Stimulated activated CD8-positive, alpha-beta memory T cell treated with anti-CD3 and anti-CD28 coated beads, Interleukin-7, amount 100 ng/mL, for 24 hours (primary cell): ENCODE measurements at places on chromosomes 12 and 14.

DNA sequence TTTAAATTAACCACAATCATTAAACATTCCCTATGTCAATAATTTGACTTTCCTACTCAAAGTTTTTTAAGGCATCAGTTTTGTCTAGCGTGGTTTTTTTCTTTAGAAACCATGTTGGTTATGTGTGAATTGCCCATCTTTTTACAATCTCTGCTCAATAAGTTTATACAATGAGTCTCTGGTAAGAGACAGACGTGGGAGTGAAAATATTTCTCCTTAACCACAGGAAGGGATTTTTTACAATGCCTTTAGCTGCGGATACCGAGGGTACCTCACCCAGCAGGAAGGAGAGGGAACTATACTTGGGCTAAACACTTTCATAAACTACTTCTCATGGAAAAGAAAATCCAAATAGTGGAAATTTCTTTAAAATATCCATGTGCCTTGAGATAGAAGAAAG is 191.4 kb upstream of the BCL2L14 start:
- no peak for DNase-seq

GRCh38 chr14:105064721-105065143 is 498 bp downstream of the GPR132 start:
- no peak for DNase-seq

DNA sequence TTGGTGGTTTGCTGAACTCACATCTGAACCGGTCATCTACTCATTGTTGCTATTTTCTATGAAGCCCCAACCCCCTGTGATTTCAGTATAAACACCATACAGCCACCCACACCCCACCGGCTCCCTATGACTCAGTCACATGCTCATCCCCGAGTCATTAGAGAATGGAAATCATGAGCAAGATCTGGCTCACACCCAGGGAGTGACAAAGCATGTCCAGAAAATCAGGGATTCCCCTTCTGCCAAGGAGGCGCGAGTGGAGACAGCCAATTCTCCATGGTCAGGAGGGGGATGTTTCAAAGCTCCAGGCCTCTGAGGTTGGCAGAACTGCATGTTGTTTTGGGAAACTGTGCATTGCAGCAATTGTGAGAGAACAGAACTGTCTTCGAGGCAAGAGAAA is 657.5 kb upstream of the TBX3 start:
- no peak for DNase-seq

GRCh38 chr12:96493106-96493505 is 3.7 kb downstream of the CFAP54 start:
- DNase-seq, result no peak

DNA sequence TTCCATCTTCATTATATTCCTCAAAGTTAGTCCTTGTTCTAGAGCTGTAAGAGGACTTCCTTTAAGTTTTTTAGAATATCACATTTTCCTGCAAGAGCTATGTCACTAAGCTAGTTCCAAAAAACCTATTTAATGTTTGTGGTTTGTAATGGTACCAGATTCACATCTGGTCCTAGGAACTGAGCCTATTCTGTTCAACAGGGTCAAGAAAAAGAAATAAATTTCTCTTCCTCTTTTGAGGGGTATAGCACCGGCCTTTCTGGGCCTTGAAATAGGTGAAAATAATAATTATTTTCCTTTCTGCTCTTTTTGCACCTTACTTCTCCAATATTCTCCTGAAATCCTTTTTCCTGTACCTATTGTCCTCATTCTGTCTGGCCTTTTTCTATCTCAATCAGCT is 3.6 kb upstream of the STXBP6 start:
- no peak for DNase-seq

GRCh38 chr14:103280278-103280928 is 53.6 kb upstream of the EIF5 start:
- no peak for DNase-seq

DNA sequence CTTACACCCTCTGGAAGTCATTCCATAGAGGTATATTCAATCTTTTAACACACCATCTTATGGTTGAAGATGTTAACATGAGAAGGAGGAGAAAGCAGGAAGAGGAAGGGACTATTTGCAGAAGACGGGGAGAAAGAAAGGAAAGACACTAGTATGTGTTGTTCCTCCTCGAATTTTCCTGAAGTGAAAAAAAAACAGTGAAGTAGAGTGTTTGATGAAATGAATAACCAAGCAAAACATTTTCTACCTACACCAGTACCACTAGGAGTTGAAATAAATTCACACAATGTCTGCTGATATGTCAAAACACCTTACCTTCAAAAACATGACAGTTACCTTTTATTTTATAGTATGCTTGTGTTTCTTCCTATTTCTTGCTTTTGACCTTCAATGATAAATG is 1.4 kb upstream of the CNOT2 start:
- DNase-seq, result no peak

- no peak for DNase-seq
These were observed 56.7 kb upstream of the CHGA start for GRCh38 chr14:92866181-92866752.

DNA sequence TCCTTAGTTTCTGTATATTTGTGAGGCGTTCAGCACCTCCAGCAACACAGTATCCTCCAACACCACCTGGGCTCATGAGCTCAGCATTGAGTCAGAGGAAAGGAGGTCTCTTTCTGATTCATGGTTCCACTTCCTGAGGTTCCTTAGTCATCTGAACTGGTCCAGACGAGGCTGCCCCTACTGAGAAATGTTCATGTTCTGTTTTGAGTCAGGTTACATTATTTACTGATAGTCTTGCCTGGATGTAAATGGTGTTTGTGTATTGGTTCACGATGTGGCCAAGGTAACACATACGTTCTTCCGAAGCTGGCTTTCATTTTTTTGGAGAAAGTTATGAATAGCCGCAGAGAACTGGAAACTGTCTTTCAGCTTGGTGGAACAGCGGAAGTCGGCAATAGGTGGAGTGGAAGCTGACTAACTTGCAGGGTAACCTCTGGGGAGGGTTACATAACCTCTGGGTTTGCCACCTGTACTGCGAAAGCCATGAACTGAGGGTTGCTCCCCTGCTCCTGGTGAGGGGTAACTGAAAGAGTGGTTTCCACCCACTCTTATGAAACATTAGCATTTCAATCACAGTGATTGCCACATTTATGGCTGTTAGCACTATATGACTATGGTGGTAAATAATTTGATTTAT is 42.2 kb upstream of the MANSC4 start:
- DNase-seq, result peak; percentile 18

GRCh38 chr14:53929871-53930715 is 26.5 kb downstream of the BMP4 start:
- no peak for DNase-seq

- no peak for DNase-seq
These were observed 165.7 kb downstream of the TBX5 start for GRCh38 chr12:114240288-114240687.

DNA sequence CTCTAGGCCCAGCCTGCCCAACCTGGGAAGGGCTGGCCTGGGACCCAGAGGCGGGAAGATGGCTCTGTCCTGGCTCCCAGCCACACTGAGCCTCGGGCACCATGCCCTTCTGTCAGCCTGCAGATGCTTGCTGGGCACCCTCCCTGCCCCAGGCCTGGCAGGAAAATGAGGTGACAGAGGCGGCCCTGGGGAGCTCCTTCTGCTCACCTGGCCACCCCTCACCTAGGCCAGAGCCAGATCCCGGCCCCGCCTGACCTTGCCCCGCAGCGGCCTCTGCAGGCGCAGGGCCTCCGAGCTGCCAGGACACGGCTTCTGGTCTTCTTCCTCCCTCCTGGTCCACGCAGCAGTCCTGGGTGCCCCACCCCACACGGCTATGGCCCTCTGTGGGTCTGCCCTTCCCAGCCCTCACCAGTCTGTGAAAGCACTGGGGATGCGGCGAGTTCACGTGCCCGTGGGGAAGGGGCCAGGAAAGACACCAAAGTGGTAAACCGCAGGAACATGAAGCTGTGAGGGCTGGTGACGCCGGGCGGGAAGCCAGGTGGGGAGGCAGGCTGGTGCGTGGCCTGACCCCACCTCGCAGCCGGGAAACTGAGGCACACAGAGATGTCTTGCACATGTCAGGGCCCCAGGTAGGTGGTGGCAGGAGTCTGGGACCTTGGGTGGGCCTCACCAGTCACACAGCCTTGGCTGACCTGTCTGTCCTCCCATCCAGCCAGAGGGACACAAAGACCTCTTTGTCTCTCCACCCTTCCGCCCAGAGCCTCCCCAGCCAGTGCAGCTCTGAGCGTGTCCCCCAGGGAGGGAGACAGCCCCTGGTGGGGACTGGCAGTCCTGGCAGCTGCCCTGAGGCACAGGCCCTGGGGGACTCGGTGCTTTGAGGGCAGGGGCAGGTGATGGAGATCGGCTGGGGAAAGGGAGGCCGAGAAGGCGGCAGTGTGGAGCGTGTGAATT is 12.8 kb downstream of the BAG5 start:
- DNase-seq, result no peak

DNA sequence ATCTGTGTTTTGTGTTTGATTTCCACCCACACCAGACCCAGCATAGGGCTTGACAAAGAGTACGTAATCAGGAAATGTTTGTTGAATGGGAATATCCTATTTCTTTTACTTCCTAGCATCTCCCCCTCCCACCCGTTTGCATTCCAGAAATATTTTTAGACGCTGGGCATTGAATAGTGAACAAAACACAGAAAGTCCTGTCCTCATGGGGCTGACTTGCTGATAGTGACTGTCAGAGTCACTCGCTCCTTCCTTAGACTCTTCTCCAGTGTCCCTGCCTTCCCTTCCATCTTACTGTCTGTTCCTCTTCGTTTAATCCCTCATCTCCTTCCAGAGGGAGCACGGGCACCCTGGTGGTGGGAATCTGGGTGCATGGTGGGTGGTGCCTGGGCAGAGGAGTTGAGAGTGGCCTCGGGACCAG is 53.6 kb downstream of the SLC25A47 start:
- no peak for DNase-seq

- no peak for DNase-seq
These were observed 57.3 kb downstream of the PLEKHG3 start for GRCh38 chr14:64761441-64762043.

DNA sequence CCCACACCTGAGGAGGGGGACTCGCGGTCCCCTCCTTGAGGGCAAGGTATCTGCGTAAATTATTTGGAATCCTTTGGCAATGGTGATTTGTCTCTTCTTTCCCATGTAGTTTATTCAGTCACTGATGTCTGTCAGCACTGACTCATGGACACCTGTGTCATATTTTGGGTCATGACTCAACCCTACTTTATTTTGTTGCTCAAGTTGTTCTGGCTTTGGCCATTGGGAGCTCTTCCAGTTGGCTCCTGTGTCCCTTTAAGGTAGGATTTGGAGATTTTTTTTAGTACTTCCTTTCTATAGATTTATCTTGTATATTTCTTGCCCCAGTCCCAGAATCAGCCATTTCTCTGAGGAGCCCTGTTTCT is 47.4 kb upstream of the C14orf180 start:
- no peak for DNase-seq

GRCh38 chr12:87344699-87345098 is 684.5 kb downstream of the C12orf50 start:
- no peak for DNase-seq

DNA sequence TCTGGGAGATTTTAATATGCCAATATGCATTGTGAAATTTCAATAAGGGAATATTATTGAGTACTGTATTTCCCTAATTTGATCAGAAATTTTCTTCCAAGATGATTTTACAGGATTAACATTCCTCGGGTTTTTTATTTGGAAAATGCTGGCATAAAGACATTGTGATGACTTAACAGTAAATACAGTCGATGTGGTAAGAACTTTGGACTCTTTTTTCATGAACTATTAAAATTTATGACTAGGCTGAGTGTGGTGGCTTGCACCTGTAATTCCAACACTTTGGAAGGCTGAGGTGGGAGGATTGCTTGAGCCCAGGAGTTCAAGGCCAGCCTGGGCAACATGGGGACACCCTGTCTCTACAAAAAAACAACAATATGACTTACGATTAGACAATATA is 197.1 kb upstream of the RASSF8 start:
- no peak for DNase-seq

DNA sequence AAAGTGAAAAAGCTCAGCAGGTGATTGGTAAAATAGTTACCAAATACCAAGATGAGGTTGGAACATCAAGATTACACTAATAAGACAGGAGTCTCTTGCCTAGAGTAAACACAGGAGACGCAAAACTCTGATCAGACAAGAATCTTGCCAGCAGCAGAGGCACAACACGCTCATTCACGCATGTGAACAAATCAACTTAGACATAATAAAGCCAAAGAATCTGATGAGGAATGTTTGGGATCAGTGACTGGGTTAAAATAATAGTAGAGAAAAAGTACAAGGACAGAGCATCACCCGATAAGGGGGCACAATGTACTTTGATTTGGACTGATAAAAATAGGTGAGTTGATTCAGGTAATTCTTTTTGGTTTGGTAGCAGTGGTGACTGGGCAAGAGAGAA is 159.5 kb upstream of the GRIP1 start:
- no peak for DNase-seq

DNA sequence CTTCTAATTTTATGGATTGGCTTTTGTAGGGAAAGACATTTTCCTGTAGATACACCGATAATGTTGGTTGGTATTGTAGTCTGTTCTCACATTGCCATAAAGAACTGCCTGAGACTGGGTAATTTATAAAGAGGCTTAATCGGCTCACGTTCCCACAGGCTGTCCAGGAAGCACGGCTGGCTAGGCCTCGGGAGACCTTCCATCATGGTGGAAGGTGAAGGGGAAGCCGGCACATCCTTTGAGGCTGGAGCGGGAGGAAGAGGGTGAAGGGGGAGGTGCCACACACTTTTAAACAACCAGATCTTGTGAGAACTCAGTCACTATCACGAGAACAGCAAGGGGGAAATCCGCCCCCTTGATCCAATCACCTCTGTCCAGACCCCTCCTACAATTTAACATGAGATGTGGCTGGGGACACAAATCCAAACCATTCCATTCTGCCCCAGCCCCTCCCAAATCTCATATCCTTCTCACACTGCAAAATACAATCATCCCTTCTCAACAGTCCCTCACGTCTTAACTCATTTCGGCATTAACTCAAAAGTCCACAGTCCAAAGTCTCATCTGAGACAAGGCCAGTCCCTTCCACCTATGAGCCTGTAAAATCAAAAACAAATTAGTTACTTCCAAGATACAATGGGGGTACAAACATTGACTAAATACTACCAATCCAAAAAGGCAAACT is 66.7 kb upstream of the EIF5 start:
- DNase-seq, result no peak

DNA sequence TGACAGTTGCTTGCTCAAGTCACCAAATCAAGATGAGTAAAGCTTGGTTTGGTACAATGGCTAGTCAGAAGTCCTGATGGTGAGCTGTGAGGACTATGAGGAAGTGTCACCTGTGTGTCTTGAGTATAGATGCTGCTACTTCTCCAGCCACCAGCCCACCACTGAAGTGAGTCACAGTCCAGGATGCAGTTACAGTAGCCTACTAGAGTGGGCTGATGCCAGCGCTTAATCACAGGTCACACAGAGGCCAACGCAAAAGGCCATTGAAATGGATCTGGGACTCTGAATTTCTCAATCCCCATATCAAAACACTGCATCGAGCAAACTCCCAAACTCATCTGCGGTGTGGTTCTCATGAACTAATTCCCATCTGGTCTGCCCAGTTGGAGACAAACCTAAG is 223.1 kb downstream of the ANO6 start:
- no peak for DNase-seq

DNA sequence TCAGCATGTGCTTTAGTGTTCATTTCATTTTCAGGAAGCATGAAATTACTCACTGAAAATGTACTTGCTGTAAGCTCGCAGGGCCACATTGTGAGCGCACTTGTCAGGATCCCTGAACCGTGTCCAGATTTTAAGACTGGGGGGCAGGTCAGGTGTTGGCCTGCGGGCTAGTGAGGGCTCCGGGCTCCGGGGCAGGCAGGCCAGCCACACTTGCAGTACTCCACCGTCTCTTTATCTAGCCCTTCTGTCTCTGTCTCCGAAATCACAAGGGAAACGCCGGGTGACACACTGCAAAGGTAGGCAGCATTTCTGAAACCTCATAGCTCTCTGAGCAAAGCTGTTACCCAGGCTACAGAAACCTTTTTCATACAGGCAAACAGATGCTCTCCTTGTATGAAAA is 98.7 kb downstream of the EML1 start:
- no peak for DNase-seq
